ENCODE measurements at places on chromosomes 16 and 17.

DNA sequence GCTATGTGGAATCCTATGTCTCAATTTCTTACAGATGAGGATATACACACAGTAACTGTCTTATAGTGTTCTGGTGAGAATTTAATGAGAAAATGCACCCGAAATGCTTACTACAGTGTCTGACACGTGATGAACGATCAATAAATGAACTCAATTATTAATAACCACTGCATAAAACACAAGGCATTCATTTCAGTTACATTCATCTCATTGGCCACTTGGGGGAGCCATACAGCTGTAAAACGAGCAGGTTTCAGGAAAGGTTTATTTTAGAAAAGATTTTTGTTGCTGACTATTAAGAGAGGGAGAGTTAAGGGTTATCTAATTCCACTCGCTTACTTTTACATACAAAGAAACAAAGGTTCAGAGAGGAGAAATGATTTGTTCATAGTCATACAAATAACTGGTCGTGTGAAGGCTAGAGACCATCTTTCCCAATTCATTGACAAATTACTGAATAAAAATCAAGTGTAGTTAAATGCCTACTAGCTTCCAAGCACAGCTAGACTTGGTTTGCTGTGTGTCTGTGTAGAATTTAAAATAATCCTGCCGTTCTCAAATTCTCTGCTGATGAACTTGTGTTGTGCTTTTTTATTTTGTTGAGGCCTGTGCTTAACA lies 160.1 kb downstream of the MAP2K4 start:
- no peak for DNase-seq

DNA sequence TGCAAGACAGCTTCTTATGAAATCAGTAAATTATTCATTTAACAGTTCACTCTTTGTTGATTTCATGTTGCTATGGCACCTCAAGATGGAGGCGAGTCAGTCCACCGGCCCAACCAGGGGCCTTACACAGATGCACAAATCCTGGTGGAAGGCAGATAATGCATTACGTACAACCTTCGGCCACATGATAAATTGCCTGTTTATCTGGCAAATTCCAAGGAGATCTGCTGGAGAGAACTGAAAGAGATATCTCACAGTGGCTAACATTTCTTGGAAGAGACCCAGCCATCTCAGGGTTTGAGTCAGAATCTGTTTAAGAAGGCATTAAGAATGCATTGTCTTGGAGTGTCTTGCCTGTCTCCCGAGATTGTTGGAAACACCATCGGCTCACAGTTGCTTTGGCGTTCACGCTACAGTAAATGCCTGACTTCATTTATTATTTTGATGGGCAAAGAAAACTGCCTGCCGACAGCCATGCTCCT lies 225.6 kb downstream of the MSI2 start:
- DNase-seq = no peak

DNA sequence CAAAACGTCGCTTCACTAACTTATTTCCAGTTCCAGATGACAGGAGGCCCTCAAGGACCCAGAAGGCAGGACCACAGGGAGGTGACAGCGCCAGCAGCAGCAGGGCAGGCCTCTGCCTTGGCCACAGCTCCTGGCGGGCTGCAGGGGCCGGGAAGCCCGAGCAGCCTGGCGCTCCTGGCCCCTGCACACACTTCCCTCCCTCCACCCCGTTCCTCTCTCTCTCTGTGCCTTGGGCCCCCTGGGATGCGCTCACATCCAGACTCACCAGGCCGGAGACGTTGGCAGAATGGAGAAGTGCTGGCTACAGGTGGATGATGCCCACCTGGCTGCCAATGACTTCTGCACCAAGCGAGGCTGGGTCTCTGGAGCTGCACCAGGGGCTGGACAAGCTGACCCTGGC lies 12.7 kb downstream of the ZNF594 start:
- DNase-seq = no peak

DNA sequence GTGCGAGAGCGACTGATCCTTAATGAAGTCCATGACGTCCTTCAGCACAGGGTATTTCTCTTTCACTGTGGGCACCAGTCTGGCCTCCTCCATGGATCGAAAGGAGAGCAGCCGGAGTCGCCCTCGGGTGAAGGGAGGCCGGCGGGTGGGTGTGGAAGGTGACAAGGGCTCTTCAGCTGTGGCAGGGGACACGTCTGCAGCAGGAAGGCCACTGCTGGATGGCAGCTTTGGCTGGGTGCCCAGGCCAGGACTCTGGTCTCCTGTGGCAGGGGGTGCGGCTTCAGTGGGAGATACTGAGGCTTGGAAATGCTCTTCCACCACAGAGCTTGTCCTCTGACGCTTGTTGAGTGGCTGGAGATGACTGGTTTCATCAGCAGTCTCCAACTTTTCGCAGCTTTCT lies 78.5 kb downstream of the ZZEF1 start:
- DNase-seq = no peak

DNA sequence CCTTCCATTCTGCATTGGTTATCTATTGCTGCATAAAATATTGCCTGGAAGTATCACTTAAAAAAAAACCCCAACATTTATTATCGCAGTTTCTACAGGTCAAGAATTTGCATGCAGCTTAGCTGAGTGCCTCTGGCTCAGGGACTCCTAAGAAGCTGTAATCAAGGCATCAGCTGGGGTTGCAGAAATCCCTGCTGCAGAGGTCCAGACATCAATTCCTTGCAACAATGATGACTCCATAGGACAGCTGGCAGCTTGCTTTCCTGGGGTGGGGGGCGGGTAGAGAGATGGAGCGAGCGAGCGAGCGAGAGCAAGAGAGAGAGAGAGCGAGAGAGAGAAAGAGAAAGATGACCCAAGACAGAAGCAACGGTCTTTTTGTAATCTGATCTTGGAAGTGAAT lies 308.1 kb downstream of the HAPSTR1 start:
- no peak for DNase-seq

- no peak for DNase-seq
These were observed 39.8 kb upstream of the MYLK3 start for GRCh38 chr16:46787909-46788308.

- no peak for DNase-seq
These were observed 210.2 kb downstream of the MSI2 start for GRCh38 chr17:57466521-57466920.

GRCh38 chr17:5123343-5124124 lies 7.7 kb downstream of the USP6 start:
- DNase-seq = no peak

DNA sequence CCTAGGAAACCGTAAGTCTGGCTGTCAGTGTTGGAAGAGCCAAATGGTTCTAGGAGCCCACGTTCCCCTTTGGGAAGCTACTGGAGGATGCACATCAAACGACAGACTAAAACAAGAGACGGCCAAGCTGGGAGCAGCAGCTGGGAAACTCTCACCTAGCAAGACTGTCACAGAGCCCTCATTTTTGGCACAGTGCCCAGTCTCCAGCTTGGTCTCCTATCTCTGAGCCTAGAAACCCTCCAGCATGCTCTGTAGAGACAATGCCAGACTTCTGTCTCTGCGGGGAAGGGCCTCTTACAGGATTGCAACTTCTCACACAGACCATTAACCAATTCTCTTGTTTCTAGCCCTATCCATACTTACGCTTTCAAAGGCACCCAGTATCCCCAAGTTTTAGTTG lies 23.5 kb downstream of the GTF3C1 start:
- DNase-seq = no peak

DNA sequence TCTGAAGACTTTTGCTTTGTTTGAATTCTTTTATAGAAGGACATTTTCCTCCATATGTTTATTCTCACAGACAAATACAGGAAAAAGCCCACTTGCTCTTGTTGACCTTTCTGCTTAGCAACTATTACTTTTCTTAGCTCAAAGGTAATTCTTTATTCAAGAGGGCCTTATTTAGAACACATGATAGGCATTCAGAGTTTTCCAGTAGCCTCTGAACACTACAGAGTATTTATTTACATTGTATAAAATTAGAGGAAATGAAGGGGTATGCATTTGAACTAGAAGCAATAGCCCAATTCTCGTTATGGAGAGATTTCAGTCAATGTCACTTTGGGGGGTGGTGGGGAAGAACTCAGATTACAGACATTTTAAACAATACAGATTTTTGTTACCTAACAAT lies 581.7 kb downstream of the KCNJ2 start:
- no peak for DNase-seq

- no peak for DNase-seq
These were observed 167.2 kb downstream of the C16orf78 start for GRCh38 chr16:49540836-49541235.

- no peak for DNase-seq
These were observed 117.9 kb upstream of the GPR139 start for GRCh38 chr16:20191566-20191965.

- DNase-seq = no peak
These were observed 45.5 kb upstream of the MEOX1 start for GRCh38 chr17:43707184-43707583.

- DNase-seq = no peak
These were observed 28.4 kb upstream of the MED13 start for GRCh38 chr17:62093188-62094155.

GRCh38 chr16:34078691-34079090 lies 619.3 kb downstream of the TP53TG3F start:
- no peak for DNase-seq

GRCh38 chr16:86022381-86022960 lies 123.5 kb downstream of the IRF8 start:
- DNase-seq = no peak

DNA sequence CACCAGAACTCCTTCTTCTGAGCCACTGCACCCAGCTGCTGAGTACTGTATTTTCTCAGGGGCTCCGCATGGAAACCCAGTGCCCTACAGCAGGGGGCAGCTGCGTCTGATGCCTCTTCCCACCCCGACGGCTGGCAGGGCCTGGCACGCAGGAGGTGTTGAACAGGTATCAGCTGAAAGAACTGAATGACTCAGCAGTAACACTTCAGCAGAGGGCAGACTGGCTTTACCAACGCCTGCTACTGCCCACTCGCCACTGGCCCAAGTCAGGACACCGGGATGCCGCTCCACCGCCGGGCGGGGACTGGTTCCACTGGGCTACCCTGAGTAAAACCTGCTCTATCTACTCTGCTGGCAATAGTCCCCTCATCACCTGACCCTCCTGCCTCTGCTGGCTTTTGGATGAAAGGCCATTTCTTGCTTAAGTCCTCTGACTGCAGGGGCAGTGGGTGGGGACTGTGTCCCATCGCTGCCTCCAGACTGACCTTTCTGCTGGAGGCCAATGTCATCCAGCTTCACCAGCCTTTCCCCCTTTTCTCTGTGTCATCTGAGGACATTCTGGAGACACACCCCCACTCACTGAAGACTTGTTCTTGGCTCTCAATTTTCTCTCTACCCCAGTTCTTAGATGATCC lies 100.4 kb upstream of the FA2H start:
- DNase-seq = no peak

GRCh38 chr16:20598832-20599469 lies 22.8 kb upstream of the ACSM2B start:
- no peak for DNase-seq

GRCh38 chr17:76394166-76394565 lies 9.8 kb downstream of the SPHK1 start:
- DNase-seq = no peak

DNA sequence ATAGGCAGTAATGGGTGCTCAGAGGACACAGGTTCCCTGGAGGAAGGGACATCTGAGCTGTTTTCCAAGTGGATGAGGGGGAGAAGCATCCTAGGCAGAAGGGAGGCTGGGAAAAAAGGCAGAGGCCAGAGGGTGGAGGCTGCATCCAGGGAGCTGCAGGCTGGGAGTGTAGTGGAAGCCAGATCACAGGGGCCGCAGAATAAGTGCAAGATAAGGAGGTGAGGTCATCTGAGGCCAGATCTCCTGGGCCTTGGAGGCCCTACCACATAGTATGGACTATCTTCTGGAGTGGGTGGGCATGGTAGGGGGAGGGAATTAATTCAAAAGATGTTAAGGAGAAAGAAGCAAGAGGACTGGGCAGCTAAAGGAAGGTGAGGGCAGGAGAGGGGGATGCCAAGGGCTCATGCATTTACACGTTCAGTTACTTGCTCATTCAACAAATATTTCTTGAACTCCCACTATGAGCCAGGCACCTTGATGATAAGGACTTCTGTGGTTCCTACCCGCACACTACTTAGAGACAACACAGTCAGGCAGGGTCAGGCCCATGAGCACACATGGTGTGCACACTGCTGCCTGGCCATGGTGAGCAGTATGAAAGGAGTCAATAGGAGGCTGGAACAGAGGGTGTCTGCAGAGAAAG lies 2.4 kb upstream of the RIPOR1 start:
- DNase-seq = no peak

Measured in thoracic aorta (tissue), 2 donors.